Uterine smooth muscle cell (primary cell): ENCODE measurements at places on chromosomes 4 and X. TPM values are rescaled to one million over a fixed set of nuclear protein-coding genes. Genes with fewer than 3 reads are reported as not detected.

The DMD gene
- 3.9 and 4.4 TPM in 2 replicates for total RNA-seq

The CSAG2 gene
- not detected in 2 replicates for total RNA-seq

The TLR2 gene
- 0.44 and 0.62 TPM in 2 replicates for total RNA-seq

The F11 gene
- total RNA-seq = not detected in 2 replicates

The TREX2 gene
- 1.9 and 2.4 TPM in 2 replicates for total RNA-seq

The EXOC1L gene
- total RNA-seq = not detected in 2 replicates

The CLDN2 gene
- total RNA-seq = not detected in 2 replicates

The XAGE1A gene
- not detected in 2 replicates for total RNA-seq

The RGN gene
- total RNA-seq = 2.9 and 6.7 TPM in 2 replicates

The XAGE1B gene
- total RNA-seq = not detected in 2 replicates

The CYBB gene
- total RNA-seq = under 0.01 TPM in 1 of 2 replicates, not detected in the other

The TBC1D1 gene
- total RNA-seq = 149 and 223 TPM in 2 replicates

The MAGEA10 gene
- total RNA-seq = not detected in 2 replicates

The FRAS1 gene
- total RNA-seq = 1.3 and 3.1 TPM in 2 replicates

The SLC16A2 gene
- total RNA-seq = 5.9 and 14.4 TPM in 2 replicates

The NR3C2 gene
- total RNA-seq = 0.55 and 1.00 TPM in 2 replicates

The PNMA6A gene
- 3.5 and 8.7 TPM in 2 replicates for total RNA-seq

The SLC6A8 gene
- 7.0 and 19.5 TPM in 2 replicates for total RNA-seq

The TLR6 gene
- 3.0 and 4.4 TPM in 2 replicates for total RNA-seq

The SSX4B gene
- not detected in 2 replicates for total RNA-seq

The TMEM47 gene
- total RNA-seq = 43.2 and 80.1 TPM in 2 replicates

The CT45A2 gene
- not detected in 2 replicates for total RNA-seq

The RS1 gene
- total RNA-seq = not detected in 2 replicates
